NCI-H1105 treated with DMSO at 0.1 percent for 48 hours (cell line): ENCODE measurements at places on chromosomes 12 and 14.

- DNase-seq = peak; percentile 15
These were observed 1.4 kb upstream of the HMGA2 start for GRCh38 chr12:65822732-65823512.

GRCh38 chr12:25241167-25242020 is 9.3 kb downstream of the KRAS start:
- DNase-seq = peak; percentile 35

DNA sequence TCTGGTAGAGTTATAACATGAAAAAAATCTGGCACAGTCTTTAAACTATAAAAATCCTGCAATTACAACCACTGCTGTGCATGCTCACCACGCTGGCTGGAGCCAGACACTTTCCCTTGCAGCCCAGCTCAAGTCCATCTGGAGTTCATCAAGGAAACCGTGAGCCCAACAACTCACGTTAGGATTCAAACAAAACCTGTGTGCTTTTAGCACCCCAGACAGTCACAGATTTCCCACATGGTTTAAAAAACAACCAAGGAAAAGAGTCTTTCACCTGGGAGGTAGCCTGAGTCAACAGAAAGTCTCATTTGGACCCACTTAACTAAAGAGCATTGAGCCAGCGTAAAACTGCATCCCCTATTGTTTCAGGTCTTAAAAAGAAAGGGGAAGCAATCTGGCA is 4.7 kb downstream of the LRIG3 start:
- peak; percentile 13 for DNase-seq

- DNase-seq = no peak
These were observed 11.1 kb upstream of the NINJ2 start for GRCh38 chr12:674272-674781.

- DNase-seq = no peak
These were observed 15.3 kb downstream of the TNFRSF1A start for GRCh38 chr12:6326316-6327228.

DNA sequence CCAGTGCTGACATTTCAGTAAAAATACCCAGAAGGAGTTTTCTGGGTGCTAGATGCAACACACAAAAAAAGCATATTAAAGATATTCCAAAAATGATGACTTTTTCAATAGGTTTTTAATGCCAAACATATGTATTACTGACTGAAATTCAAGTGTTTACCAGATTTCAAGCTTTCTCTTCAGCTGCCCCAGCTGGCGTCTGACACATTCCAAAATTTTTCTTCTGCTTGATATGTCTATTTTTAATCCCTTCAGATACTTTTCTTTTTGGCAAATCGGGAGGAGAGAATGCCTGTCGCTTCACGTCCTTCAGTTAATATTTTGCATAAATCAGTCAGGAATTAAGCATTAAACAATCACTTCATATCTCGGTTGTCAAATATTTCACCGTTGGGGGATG is 7.1 kb upstream of the CCDC60 start:
- no peak for DNase-seq

DNA sequence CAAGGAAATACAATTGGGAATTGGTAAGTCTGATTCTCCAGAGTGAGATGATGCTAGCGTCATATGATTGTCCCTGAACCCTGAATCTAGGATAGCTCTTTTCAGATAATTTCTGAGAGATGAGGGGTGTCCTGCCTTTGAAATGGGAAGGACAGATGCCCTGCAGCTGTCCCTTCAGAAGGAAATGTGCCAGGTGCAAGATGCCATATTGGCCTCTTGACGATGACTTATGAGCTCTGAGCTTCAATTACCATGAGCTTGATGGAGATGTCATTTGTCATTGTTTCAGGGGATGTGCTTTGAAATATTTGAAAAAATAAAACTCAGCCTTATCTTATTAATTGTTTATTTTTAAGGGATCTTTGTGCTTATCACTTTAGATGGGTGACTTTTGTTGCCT is 185.1 kb downstream of the DACT1 start:
- no peak for DNase-seq

GRCh38 chr12:83932011-83932410 is 980.6 kb downstream of the SLC6A15 start:
- no peak for DNase-seq
